ENCODE measurements at places on chromosomes 1 and 21.

DNA sequence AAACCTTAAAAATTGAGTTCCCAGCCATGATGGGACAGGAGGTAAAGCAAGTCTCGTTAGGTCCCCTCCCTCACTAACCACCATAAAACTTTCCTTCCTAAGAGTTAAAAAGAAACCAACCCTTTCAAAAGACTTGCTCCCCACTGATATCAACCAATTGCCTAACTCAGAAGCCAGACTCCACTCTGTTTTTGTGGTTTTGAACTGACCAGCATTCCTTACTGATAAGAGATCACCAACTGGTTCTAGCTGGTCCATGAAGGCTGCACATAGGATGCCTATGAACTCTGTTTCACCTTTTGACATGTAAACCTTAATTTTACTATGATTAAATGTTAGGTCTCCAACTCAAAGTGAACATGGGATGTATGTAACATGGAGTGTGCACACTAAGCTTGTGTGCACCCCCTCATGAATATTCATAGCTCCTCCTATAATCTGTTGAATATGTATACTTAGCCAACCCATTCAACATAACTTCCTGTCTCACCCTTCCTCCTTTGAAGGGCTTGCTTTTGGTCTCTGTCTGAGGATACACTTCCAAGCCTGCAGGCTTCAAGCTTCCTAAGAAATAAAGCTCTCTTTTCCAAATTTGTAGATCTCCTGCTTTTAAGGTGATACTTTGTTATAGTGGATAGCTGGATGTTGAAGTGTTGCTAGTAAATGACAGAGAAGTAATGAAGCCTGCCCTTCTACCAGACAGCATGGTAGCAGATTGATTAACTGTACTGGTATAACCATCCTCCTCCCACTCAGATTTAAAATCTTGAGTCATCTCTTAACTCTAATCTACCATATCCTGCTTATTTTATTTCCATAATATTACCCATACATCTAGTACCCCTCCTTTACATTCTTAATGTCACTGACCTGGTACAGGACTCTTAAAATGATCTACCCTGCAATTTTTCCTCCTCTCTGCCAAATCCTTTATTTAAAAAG is 95.6 kb downstream of the ZNF644 start:
- H3K27me3 ChIP-seq: no peaks in the 10 kb centered on the region
- no peak overlapping the region for H3K27ac ChIP-seq
- H3K36me3 ChIP-seq: no peaks in the 10 kb centered on the region

DNA sequence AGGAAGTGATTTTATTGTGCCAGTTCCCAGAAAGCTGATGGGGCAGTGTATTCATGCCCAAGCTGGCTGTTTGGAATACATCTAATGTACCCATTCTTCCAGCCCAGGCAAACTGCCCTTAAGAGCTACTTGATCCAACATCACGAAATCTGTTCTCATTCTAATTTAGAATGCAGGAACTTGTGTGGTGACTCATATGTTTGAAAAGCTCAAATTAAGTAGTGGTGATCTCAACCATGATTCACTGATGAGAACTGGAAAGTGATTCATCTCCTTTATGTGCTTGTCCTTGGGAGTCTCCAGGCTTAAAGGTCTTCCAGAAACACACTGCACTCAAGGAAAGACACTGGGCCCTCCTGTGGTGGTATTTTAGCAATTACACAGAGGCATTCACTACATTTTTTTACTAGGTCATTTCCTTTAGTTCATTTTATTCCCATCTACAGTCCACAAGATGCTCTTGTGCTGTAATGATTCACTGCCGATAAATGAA is 65.4 kb downstream of the RPE65 start:
- no peak overlapping the region for H3K27ac ChIP-seq
- no peaks in the 10 kb centered on the region for H3K4me1 ChIP-seq
- no peak for DNase-seq
- H3K36me3 ChIP-seq: no peaks in the 10 kb centered on the region

DNA sequence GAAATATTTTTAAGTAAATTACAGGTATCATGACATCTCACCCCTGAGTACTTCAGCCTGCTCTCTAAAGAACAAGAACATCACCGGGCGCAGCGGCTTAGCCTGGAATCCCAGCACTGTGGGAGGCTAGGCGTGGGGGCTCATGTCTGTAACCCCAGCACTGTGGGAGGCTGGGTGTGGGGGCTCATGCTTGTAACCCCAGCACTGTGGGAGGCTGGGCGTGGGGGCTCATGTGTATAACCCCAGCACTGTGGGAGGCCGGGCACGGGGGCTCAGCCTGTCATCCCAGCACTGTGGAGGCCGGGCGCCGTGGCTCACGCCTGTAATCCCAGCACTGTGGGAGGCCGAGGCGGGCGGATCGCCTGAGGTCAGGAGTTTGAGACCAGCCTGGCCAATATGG is 7.7 kb upstream of the CDK11B start:
- H3K27ac ChIP-seq: no peak overlapping the region
- no peak overlapping the region for H3K4me3 ChIP-seq
- H3K4me1 ChIP-seq: no peaks in the 10 kb centered on the region

- peaks cover 26% of the 10 kb centered on the region for H3K4me1 ChIP-seq
- H3K27me3 ChIP-seq: no peaks in the 10 kb centered on the region
- H3K27ac ChIP-seq: no peak overlapping the region
- peaks cover 5% of the 10 kb centered on the region for H3K36me3 ChIP-seq
Observed at GRCh38 chr21:25890001-25890400, 155.2 kb downstream of the GABPA start.

- H3K27me3 ChIP-seq: no peaks in the 10 kb centered on the region
- no peak overlapping the region for H3K4me3 ChIP-seq
- DNase-seq: no peak
- no peak overlapping the region for H3K27ac ChIP-seq
- H3K4me1 ChIP-seq: no peaks in the 10 kb centered on the region
- H3K36me3 ChIP-seq: no peaks in the 10 kb centered on the region
Observed at GRCh38 chr21:15804247-15805005, 74.6 kb downstream of the USP25 start.

- no peaks in the 10 kb centered on the region for H3K4me1 ChIP-seq
- no peaks in the 10 kb centered on the region for H3K36me3 ChIP-seq
- no peak overlapping the region for H3K4me3 ChIP-seq
Observed at GRCh38 chr1:81758181-81758580, 42.6 kb upstream of the ADGRL2 start.

DNA sequence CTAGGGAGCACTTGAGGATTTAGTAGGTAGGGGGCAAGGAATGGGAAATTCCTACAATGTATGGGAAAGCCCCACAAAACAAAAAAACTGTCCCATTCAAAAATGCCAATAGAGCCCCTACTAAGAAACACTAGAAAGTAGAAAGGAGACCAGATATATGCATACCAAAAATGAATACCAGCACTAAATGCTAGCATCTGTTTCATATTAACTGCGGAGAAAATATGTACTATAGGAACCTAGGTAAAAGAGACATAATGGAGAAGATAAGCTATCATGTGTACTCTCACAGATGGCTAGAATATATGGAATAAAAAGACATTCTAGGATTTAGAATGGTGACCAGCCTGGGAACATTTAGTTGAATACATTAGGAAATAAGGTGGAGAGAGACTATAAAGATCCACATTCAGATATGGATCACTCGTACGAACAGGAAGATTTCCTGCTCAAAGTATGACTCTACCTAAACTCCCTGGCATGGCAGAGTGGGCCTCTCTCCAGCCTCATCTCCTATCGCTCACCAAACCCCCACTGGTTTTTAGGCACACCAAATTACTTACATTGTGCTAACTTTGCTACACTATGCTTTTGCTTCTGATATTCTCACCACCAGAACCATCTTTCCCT is 18.3 kb downstream of the ZNHIT6 start:
- no peaks in the 10 kb centered on the region for H3K4me1 ChIP-seq
- no peak for DNase-seq
- H3K27me3 ChIP-seq: no peaks in the 10 kb centered on the region
- no peak overlapping the region for H3K27ac ChIP-seq

DNA sequence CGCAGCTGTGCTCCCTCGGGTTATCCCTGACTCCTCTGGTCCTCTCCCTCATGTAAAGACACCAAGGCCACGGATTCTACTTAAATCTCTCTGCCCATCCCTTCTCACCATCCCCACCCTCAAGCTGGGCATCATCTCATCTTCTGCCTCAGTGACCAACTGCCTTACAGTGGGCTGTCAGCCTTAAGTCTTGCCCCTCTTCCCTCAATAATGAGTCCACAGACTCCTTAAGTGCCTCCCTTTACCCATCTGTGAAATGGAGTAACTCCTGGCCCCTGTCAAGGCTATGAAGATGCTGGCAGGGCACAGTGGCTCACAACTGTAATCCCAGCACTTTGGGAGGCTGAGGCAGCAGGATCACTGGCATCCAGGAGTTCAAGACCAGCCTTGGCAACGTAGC is 12.1 kb downstream of the SH3BGRL3 start:
- no peaks in the 10 kb centered on the region for H3K36me3 ChIP-seq
- no peaks in the 10 kb centered on the region for H3K27me3 ChIP-seq
- H3K4me3 ChIP-seq: no peak overlapping the region
- H3K27ac ChIP-seq: no peak overlapping the region
- H3K4me1 ChIP-seq: no peaks in the 10 kb centered on the region

DNA sequence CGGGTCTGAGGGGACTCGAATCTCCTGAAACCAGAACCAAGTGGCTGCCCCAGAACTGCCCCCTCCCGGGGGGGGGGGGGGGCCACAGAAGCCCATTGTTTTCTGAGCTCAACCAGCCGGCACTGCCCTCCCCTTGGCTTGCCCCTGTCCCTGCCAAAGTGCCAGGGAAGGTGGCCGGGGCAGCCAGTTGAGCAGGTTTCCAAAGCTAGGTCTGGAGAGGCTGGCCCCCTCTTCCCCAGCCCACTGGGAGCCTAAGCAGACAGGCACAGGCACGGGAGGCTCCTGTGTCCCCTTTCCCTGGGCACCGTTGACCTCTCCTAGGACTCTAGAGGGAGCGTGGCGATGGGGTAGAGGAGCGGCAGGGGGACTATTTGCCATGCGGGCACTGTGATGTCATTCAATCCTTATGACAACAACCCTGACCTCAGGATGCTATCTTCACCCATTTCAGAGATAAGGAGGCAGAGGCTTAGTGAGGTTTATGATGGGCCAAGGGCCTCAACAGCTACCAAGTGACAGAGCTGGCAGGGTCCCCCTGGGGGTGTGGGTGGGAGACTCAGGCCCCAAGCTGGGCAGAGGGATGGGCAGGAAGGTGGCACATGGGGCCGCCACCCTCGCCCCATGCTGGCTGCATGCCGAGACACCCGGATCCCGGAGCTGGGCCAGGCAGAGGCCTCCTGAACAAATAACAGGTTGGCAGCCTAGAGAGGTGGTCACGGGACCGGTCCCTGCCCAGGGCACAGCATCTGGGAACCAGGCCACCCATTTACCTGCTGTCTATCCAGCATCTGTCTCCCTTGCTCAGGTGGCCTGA is 35.0 kb downstream of the RAP1GAP start:
- H3K27me3 ChIP-seq: no peaks in the 10 kb centered on the region
- no peaks in the 10 kb centered on the region for H3K36me3 ChIP-seq
- H3K27ac ChIP-seq: peak overlapping the region; percentile 94

DNA sequence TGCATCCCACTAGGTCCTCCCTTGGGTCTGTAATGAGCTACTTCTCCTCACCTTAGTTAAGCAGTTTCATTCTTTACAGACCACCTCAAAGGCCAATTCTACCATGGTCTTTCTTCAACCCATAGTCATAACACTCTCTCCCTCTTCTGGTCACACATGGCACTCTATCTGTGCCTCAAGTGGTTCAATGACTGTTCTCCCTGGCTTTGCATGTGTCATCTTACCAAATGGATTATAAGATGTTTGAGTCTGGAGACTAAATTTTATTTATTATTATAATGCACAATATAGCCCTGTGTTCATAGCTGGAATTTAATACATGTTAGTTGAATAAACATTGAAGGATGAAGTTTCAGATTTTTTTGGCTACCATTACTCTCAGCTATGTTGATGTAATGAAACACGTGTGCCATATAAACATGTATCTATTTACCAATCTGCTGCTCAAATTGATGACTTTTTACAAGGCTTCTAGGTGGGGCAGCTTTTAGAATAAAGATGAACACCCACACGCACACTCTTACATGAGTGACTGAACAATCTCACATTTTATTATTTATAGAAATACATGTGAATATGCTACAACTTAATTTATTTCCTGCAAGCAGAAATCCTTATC is 102.1 kb downstream of the RUNX1 start:
- H3K4me3 ChIP-seq: no peak overlapping the region
- H3K36me3 ChIP-seq: no peaks in the 10 kb centered on the region
- H3K27ac ChIP-seq: no peak overlapping the region
- H3K27me3 ChIP-seq: no peaks in the 10 kb centered on the region
- no peak for DNase-seq

- DNase-seq: no peak
- H3K4me3 ChIP-seq: no peak overlapping the region
- H3K27ac ChIP-seq: no peak overlapping the region
- no peaks in the 10 kb centered on the region for H3K36me3 ChIP-seq
- H3K4me1 ChIP-seq: no peaks in the 10 kb centered on the region
- H3K27me3 ChIP-seq: no peaks in the 10 kb centered on the region
Observed at GRCh38 chr21:25036775-25037174, 570.5 kb downstream of the MRPL39 start.

- H3K4me1 ChIP-seq: peaks cover 19% of the 10 kb centered on the region
- peak overlapping the region; percentile 3 for H3K27ac ChIP-seq
- no peak for DNase-seq
- no peak overlapping the region for H3K4me3 ChIP-seq
- no peaks in the 10 kb centered on the region for H3K36me3 ChIP-seq
Observed at GRCh38 chr1:169133801-169134502, 27.5 kb downstream of the ATP1B1 start.

GRCh38 chr1:95023399-95024043 is 49.2 kb downstream of the ALG14 start:
- peaks cover 3% of the 10 kb centered on the region for H3K36me3 ChIP-seq
- no peak for DNase-seq
- no peak overlapping the region for H3K4me3 ChIP-seq

GRCh38 chr1:11211925-11212587 is 22.9 kb downstream of the ANGPTL7 start:
- no peaks in the 10 kb centered on the region for H3K27me3 ChIP-seq
- no peak overlapping the region for H3K27ac ChIP-seq
- H3K4me3 ChIP-seq: no peak overlapping the region
- H3K4me1 ChIP-seq: no peaks in the 10 kb centered on the region
- peaks cover 75% of the 10 kb centered on the region for H3K36me3 ChIP-seq
